ENCODE measurements at places on chromosomes 7 and 10. TPM values are rescaled to one million over a fixed set of nuclear protein-coding genes. Genes with fewer than 3 reads are reported as not detected.
A peak's percentile ranks its signal among the peaks of the same experiment; 100 is the strongest.

DNA sequence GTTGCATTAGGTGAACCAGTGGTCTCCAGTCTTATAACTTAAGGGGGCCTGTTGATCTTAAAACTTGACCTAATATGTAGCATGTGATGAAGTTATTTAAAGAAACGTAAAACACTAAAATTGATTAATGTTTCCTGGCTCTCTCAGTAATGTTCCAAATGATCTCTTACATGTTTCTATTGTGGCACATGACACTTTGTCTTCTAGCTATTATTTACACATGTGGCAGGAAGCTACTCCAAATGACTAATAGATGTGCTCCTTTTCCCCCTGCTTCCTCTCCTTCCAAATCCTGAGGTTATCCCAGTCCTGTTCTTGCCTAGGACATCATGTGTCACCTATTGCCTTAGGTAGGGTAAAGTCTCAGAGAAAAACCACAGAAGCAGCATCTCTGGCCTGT lies 89.4 kb downstream of the FAS start:
- no peak for DNase-seq

Gene SCART1
- 3.6 TPM for total RNA-seq

- peak; percentile 82 for DNase-seq
Measured at GRCh38 chr10:88851706-88852105, at the start of gene ANKRD22. Gene ANKRD22 (minus strand): TSS chr10:88851844. CDS start chr10:88851607, 237 bp downstream.

DNA sequence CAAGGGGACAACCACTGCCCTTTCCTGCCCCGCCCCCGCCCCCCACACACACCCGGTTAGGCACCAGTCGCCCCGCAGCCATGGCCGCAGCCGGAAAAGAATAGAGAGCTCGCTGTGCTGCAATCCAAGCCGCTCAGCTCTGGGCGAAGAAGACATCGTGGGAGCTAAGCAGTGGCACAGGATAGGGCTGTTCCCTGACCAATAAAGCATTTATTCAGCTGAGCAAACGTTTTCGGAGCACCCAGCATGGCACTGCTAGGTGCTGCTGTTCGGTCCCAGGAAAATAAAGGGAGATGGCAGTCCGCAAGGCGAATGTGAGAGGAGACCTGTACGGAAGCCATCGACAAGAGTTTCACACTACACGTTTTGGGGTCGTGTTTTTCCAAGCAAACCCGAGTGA lies 18.3 kb downstream of the SKIDA1 start:
- no peak for DNase-seq

- no peak for DNase-seq
Measured at GRCh38 chr10:71053169-71053895, 159.0 kb upstream of the UNC5B start.

All from mucosa of gallbladder (tissue), 1 donor.